ENCODE measurements at places on chromosomes 12 and 14.

DNA sequence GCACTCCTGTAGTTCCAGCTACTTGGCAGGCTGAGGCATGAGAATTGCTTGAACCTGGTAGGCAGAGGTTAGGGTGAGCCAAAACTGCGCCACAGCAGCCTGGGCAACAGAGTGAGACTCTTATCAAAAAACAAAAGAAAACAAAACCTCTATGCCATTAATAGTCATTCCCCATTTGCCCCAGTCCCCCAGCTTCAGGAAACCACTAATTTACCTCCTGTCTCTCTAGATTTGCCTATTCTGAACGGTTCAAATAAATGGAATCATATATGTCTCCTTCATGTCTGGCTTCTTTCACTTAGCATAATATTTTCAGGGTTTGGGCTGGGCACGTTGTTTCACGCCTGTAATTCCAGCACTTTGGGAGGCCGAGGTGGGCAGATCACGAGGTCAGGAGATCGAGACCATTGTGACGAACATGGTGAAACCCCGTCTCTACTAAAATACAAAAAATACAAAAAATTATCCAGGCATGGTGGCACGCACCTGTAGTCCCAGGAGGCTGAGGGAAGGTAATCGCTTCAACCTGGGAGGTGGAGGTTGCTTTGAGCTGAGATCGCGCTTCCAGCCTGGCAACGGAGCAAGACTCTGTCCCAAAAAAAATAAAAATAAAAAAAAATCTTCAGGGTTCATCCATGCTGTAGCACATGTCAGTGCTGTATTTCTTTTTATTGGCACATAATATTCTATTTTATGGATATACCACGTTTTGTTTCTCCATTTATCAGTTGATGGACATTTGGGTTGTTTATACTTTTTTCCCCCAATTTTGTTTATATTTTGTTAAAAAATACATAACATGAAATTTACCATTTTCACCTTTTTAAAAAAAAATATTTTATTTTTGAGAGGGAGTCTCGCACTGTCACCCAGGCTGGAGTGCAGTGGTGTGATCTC, 31.9 kb downstream of the KNTC1 start:
- no peak for DNase-seq

DNA sequence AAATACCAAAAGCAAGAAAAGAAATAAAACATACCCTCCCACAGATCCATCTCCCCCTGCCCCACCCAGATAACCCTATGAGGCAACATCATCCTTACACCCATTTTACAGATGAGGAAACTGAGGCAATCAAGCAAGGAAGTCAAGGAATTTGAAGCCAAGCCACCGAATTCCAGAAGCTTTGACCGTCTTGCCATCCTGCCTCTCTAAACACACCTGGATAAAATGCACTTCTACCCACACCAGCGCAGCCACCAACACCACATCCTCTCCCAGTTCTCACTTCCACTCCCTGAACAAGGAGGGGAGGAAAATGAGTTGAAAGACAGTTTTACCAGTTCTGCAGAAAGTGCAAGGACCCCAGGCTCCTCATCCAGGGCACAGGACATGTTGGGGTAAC, 13.6 kb downstream of the CMKLR1 start:
- no peak for DNase-seq

GRCh38 chr12:68495336-68496070, 115.2 kb upstream of the RAP1B start:
- DNase-seq: no peak

GRCh38 chr12:122183588-122183940, 641 bp downstream of the LRRC43 start:
- no peak for DNase-seq

DNA sequence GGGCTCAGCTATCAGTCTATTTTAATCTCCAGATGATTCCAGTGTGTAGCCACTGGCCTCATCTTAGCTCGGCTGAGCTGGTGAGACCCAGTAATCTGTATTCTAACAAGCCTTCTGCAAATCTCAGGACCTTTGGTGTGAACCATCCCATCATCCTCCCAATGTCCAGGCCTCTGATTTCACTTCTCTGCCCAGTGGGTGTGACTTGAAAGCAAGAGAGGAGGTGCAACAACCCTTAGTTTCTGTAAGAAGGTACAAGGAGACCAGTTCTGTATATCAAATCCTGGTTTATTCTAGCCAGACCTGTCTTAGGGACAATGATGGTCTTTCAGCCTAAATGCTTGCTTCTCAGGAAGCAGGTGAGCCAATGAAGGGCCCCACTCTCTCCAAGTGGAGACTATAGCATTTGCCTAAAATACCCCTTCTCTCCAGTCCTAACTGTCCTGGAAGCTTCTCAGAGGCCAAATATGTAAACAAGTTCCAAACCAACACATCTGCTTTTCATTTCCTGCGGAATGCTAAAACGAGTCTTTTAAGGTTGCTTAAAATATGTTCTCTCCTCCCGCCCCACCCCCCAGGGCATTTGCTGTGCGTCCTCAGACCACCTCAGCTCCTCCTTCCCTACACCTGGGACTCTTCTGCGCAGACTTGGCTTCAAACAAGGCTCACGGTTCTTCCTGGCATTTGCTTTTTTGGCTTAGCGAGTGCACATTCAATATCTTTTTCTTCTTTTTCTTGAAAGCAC, 78.4 kb upstream of the FUT8 start:
- DNase-seq: no peak

Data from activated T-cell treated with anti-CD3 and anti-CD28 coated beads, Interleukin-2, amount 50 U/mL, for 48 hours (primary cell).